Endodermal cell (in vitro differentiated cells): ENCODE measurements at places on chromosomes 7 and 10.

DNA sequence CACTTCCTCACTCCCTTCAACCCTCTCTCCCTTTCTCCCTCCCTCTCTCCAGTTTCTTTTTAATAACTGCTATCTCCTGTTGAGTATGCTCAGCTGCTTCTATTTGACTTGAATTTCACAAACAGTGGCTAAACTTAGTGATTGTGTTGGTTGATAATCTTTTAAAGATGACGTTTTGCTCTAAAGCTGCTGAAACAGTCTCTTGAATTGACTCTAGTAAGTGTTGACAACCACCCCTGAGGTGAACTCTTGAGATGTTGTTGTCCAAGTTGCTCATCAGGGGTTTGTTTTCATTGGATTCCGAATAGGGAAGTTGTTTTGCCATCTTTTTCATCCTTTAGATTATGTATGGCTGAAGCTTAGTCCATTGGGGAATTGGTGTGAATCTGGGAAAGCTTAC, 176.2 kb downstream of the TWIST1 start:
- no peaks in the 10 kb centered on the region for H3K27me3 ChIP-seq
- no peaks in the 10 kb centered on the region for H3K36me3 ChIP-seq
- H3K27ac ChIP-seq: no peak overlapping the region

- no peak overlapping the region for H3K4me3 ChIP-seq
- no peak for DNase-seq
- no peaks in the 10 kb centered on the region for H3K27me3 ChIP-seq
- H3K36me3 ChIP-seq: no peaks in the 10 kb centered on the region
- no peaks in the 10 kb centered on the region for H3K4me1 ChIP-seq
- no peak overlapping the region for H3K27ac ChIP-seq
Observed at GRCh38 chr10:131833446-131834080, 67.2 kb upstream of the PPP2R2D start.

DNA sequence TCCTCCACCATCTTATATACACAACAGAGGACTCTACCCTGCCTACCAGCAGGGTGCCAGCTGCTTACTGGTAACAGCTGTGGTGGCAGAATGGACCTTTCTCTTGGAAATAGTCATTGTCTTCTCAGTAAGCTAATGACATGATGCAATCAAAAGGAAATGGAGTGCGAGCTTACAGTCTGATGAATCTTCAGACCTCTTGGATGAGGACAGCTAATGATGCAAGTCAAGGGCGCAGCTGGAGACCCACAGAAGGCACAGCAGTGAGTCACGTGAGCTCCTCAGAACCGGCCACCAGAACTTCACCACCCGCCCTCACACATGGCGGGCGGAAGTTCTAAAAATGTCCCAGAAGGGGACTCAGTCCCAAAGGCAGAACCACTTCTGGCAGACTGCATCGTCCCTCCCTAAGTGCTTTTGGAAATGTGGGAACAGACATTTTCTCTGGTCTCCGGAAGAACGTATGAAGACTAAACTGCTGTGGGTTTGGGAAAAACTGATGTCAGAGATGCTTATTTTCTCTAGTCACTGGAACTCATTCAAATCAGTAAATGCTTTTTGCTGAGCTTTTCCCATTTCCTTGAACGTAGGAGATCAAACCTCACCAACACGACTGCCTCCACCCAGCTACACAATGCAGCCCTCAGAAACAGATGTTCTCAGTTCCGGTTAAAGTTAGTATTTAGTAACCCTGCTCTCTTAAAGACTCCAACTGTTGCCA, 96.4 kb downstream of the FAS start:
- no peaks in the 10 kb centered on the region for H3K36me3 ChIP-seq
- no peak overlapping the region for H3K27ac ChIP-seq
- no peaks in the 10 kb centered on the region for H3K27me3 ChIP-seq
- no peak overlapping the region for H3K4me3 ChIP-seq
- peak; percentile 69 for DNase-seq

GRCh38 chr7:9217204-9217603, 783.8 kb downstream of the NXPH1 start:
- no peaks in the 10 kb centered on the region for H3K27me3 ChIP-seq
- no peak overlapping the region for H3K27ac ChIP-seq
- no peaks in the 10 kb centered on the region for H3K36me3 ChIP-seq
- no peak overlapping the region for H3K4me3 ChIP-seq
- DNase-seq: no peak

GRCh38 chr7:108135446-108136190, 5.5 kb upstream of the LAMB4 start:
- DNase-seq: no peak
- peaks cover 9% of the 10 kb centered on the region for H3K4me1 ChIP-seq
- no peak overlapping the region for H3K27ac ChIP-seq
- H3K4me3 ChIP-seq: no peak overlapping the region
- no peaks in the 10 kb centered on the region for H3K27me3 ChIP-seq

DNA sequence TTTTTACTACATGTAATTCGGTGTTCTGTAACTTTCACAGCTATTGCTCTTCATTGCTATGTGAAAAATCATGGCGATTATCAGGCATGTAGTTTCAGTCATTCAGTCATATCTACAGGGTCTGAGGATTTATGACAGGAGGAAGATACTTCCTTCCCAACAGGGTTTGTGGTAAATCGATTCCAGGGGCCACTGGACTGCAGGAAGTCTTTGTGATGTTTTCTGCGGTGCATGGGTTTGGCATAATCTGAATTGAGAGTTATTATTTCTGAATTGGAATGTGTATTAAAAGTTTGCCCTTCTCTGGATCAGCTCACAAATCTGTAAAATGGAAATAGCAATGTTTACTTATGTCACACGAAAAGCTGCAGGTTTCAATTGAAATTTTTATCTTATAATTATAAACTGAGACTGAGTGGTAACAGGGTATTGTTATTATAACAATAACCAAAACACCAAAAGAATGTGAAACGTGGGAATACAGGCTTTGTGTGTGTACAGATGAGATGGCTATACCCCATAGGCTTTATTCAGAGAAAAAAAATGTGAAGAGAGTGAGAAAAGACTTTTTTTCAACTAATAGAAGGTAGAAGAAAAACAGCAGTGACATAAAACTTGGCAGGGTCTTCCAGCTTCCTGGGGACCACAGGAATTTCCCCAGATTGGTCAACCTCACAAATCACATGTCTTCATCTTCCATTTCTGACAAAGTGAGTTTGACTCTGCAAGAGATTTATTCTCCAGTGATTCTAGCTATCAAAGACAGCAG, 307.7 kb upstream of the NFE2L3 start:
- H3K4me1 ChIP-seq: no peaks in the 10 kb centered on the region
- no peak overlapping the region for H3K27ac ChIP-seq
- no peaks in the 10 kb centered on the region for H3K36me3 ChIP-seq
- no peak for DNase-seq
- H3K27me3 ChIP-seq: no peaks in the 10 kb centered on the region
- no peak overlapping the region for H3K4me3 ChIP-seq

DNA sequence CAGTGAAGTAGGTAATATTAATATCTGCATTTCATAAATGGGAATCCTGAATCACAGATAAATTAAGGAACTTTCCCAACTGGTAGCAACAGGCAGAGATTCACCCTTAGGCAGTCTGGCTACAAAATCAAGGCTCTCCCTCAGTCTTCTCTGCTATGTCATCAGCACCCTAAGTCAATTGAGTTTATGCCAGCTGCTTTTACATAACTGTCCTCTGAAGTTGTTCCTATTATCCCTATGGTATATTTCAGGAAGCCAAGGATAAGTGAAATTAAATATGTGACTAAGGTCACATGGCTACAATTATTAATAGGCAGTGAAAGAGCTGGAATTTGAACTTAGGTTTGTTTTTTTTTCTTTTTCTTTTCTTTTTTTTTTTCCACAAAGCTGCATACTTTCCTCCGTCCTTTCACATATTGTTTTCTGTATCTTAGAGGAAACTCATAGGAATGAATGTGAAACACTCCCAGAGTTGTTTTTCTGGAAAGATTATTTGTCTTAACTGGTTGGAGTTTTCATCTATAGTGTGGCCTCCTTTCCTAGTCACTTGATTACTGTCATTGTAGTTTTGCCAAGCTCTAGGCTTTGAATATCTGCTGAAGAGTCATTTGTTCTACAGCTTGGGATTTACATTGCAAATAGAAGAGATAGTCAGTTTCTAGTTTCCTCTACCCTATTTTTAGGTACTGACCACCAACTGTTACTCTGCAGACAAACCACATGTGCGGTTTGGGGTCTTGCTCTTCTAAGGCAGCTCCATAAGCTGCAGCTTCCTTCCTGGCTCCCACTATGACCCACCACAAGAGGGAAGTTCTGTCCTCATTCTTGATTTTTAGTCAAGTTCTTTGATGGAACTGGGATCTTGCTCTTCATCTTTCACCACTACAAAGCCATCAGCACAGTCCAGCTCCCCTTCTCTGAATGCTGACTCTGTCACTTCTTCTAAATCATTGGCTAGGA, 338.0 kb upstream of the KIAA1217 start:
- H3K4me1 ChIP-seq: no peaks in the 10 kb centered on the region
- H3K27ac ChIP-seq: no peak overlapping the region
- H3K27me3 ChIP-seq: no peaks in the 10 kb centered on the region
- no peak for DNase-seq
- no peaks in the 10 kb centered on the region for H3K36me3 ChIP-seq
- H3K4me3 ChIP-seq: no peak overlapping the region

DNA sequence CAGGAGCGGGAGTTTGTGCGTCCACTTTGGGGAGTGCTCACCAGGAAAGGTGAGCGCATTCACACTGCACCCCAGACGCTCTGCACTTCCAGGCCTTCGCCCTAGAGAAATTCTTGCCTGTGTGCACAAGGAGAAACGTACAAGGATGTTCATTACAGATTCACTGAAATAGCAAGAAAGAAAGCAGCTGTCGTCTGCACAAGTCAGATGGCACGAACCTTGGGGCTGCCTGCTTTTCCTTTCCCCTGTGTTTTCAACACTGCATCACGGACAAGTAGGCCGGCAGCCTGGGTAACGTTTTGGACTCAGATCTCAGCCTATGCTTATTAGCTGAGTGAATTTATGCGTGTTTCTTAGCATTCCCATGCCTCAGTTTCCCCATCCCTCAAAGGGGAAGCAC, 546.8 kb upstream of the FOXK1 start:
- no peak overlapping the region for H3K4me3 ChIP-seq
- DNase-seq: no peak
- H3K27me3 ChIP-seq: no peaks in the 10 kb centered on the region
- H3K27ac ChIP-seq: no peak overlapping the region
- no peaks in the 10 kb centered on the region for H3K4me1 ChIP-seq
- no peaks in the 10 kb centered on the region for H3K36me3 ChIP-seq
